ENCODE measurements at places on chromosomes 1 and 21.

DNA sequence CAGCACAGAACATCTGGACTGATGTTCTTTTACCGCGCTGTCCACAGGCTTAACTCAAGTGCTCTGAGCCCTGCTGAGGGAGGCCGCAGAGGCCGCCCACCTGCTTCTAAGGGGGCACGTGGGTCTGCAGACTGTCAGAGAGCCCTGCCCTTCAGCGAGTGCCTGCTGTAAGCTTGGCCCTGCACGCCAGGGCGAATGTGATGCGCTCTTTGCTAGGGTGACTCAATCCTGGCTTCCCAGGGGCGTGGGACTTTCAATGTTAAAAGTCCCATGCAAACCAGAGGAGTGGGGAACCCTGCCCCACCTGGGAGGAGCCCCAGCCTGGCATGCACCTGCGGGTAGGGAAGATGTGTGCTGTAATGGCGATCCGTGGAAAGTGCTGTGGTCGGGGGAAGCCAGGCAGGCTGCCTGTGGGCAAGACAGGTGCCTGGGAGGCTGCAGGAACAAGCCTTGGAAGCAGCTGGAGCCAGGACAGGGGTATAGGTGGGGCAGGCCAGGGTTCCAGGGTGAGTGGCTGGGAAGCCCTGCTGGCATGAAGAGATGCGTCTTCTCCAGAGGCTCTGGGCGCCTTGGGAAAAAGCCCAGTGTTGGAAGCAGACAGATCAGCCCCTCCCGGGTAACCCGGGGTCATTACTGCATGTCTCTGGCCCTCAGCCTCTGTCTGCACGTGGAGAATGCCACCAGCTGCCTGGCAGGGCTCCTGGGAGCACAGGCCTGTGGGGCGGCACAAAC lies 594 bp upstream of the PANK4 start:
- DNase-seq, result peak; percentile 49

GRCh38 chr1:224923726-224924125 lies 5.7 kb upstream of the DNAH14 start:
- DNase-seq, result no peak

DNA sequence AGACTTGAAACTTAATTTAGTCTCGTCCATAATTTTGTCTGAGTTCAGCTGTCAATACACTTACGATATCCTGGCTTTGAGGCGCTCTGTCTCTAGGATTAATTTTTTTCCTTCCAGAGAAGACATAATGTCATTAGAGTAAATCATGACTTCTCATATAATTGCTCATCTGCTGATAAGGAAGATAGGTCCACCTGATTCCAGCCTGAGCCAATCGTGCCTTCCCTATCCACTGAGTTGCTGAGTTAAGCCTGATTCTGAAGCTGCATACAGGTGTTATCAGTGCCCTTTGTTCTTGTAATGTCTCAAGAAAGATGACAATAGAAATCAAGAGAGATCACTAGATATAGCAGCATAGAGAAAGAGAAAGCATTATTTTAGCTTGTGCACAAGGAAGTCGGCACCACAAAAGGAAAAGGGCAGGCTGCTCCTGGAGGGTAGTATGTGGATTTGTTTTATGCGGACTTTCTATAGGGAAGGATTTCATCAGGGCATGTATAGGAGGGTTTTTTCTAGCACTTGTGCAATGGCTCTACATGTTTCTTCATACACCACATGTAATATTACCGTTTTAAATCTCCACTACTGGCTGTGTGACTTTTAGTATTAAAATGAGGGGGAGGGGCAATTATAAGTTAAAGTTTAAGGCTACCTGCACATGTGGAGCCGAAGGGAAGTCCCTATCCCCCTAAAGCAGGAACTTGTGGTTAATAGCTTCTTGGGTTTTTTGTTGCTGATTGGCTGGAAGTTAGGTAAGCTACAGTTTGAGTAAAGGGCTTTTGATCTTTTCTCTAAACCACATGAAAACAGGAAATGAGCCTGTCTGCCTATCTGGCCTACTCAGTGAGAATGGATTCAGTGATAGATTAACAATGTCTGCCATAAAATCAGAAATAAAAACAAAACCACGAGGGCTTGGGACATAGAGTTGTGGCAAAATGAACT lies 133.4 kb downstream of the PLPPR5 start:
- no peak for DNase-seq

DNA sequence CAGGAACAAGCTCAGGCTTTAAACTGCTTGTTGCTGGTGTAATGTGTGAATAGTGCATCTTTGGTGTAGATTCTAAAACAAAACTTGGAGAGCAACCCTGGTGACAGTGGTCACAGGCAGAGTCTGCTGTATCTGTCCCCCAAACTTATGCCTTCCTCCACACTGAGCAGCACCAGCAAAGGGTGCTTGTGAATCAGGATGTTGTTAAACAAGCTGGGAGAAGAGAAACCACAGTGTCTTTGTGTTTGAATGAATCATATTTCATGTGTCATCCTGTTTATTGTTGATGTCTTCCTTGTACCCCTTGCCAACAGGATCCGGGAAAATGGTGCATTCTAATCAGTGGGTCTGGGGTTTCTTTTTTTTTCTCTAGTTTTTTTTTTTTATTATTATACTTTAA lies 91.9 kb upstream of the COG2 start:
- DNase-seq, result no peak

- DNase-seq, result no peak
Measured at GRCh38 chr1:44146536-44147361, 5.3 kb upstream of the KLF18 start.

Data from activated CD8-positive, alpha-beta memory T cell treated with anti-CD3 and anti-CD28 coated beads for 48 hours (primary cell).